ENCODE measurements at places on chromosomes 2 and 18.

- DNase-seq, result peak; percentile 83
Measured at GRCh38 chr18:9711361-9712129, 3.4 kb downstream of the RAB31 start.

- no peak for DNase-seq
Measured at GRCh38 chr18:54958704-54959625, at the start of gene CCDC68. Gene CCDC68, minus strand, starts transcription at chr18:54959461. Its CDS starts 16,670 bp downstream, at chr18:54942791.

GRCh38 chr18:44548291-44549221 is 132.1 kb upstream of the SETBP1 start:
- DNase-seq, result no peak

- DNase-seq, result no peak
Measured at GRCh38 chr2:234829074-234829455, 122.8 kb upstream of the SH3BP4 start.

GRCh38 chr2:193357508-193357907 is 1162.8 kb upstream of the TMEFF2 start:
- DNase-seq, result no peak
